ENCODE measurements at places on chromosomes 1 and 21.

GRCh38 chr1:44723496-44724295 lies 7.3 kb downstream of the RNU5D-1 start:
- DNase-seq, result no peak

- DNase-seq, result no peak
These were observed 9.5 kb upstream of the TBCE start for GRCh38 chr1:235357485-235358373.

DNA sequence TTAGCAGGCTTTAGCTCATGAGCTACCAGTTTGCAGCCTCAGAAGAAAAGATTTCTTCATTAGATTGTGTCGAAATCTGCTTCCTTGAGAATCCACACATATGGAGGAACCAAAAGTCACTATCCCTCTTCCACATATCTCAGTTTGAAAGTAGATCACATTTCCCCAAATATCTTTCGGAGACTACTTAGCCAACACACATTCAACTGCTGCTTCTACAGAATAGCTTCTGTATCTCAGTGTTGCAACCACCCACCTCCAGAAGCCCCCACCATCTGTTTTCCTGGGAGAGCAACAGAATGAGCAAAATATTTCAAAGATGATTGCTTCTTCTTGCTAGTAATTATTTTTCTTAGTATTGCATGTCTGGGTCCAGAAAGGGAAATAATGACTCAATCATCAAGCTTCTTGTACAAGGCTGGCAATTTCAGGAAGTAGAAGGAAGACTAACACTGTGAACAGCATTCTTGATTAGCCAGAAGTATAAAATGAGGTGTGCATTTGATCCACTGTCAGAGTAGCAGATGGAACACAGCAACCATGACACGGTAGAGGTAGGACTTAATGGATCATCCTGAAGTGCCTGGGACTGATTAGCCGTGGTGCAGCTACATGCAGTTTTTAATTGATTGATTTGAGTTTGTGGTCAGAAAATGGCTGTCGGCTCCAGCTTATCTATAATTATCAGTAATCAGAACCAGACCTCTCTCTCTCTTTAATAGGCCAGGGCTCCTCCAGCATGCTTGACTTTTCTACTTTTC lies 24.9 kb downstream of the ZC3H11B start:
- no peak for DNase-seq

DNA sequence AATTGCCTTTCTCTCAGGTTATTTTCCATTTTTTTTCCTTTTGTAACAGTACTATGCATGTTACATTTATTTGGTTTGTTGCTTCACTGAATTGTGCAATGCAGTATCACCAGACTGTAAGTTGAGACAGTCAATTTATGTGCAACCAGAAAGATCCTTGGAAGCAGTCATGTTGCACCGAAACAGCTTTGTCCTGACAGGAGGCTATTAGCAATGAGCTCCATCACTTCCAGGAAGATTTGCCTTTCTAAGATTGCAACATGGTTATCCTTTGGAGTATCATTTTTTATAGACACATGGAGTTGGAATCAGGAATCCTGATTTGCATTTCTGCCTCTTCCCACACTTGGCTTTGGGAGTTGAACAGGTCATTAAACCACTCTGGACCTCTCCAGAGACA lies 84.5 kb upstream of the ST6GALNAC5 start:
- DNase-seq, result no peak

- no peak for DNase-seq
These were observed 11.8 kb downstream of the PCSK9 start for GRCh38 chr1:55051169-55051568.

DNA sequence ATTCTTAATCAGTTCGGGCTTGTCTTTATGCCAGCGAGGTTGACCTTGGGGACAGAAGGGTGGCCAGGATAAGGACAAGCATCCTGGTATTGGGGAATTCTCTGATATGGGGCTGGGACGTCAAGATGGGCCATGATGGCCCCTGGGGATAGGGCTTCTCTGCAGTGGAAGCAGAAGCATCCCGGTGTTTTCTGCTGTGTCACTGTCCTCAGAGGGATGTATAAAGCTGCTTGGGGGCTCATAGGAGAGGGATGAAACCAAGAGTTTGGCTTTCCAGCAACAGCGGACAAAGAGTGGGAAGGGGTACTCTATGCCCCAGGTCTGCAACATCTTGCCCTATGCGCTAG lies 1.4 kb upstream of the ATP1B1 start:
- no peak for DNase-seq

DNA sequence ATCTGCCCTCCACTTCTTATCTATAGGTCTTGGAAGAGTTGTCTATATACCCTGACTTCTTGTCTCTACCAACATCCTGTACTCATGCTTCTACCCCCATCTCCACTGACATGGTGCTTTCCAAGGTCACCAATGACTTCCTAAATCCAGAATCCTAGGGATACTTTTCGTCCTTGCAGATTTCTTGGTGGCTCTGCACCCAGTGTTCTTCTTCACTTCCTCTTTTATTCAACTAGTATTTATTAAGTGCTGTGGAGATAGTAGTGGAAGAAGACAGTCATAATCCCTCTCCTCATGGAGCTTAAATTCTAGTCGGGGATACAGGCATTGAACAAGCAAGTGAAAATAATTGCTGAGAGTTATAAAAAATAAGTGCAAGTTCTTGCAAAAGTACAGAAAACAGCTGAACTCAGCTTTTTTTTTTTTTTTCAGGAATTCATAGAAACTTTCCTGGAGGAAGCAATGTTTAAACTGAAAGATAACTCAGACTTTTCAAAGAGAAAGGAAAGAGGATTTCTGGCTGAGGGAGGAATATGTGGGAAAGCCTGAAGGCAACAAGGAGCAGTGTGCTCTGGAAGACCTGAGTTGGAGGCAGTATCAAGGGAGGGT lies 38.2 kb upstream of the CYP4B1 start:
- no peak for DNase-seq

- DNase-seq, result no peak
These were observed 2.8 kb upstream of the SRRM1 start for GRCh38 chr1:24640288-24640687.

GRCh38 chr1:235527196-235527814 lies 23.1 kb upstream of the B3GALNT2 start:
- DNase-seq, result no peak

DNA sequence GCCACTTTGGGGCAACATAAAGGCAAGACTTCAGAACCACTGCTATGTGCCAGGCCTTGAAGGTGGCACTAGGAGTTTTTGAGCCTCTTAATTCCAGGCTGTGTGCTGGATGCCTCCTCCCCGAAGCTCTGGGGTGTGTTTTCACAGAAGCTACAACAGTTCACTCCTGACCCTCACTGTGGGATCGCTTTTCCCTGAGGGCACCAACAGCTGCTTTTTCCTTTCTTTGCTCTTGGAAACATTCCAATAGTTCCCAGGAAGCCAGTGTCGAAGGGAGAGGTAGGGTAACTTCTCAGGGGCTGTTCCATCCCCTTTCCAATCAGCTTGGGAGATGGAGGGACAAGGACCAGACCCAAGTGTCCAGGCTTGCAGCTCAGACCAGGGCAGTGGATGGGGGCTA lies 153.4 kb downstream of the C1orf94 start:
- DNase-seq, result no peak

- no peak for DNase-seq
These were observed 53.0 kb downstream of the MAB21L3 start for GRCh38 chr1:116164150-116164549.

DNA sequence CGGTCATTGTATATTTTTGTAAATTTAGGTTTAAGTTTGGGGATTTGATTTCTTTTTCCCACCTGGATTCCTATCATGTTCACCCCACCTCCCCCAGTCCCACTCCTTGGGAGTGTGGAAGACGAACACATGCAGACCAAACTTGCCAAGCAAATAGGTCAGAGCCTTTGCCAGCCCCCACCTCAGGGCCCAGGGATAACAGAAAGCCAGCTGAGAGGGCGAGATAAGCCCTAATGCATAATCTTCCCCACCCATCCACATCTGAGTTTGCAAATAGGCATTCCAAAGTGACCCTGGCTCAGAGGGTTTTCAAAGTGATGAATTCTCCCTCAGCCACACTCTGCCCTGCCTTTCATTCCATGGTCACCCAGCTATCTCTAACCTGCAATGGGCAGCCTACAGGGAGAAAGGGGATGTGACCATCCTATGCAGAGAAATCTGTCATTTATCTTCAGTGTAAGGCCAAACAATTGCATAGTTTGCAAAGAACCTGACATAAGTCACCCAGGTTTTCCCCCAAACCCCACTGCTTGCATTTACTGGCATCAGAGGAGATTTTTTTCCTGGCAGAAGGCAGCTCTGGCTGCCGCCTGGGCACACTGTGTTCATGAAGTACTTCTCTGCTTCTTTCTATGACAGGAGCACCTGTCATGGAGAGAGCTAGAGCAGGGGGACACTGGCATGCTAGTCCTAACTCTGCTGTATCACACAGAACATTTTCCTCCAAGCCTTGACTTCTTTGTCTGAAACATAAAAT lies 69.0 kb upstream of the NFIA start:
- DNase-seq, result no peak
